ENCODE measurements at places on chromosomes 13 and 19. TPM values are rescaled to one million over a fixed set of nuclear protein-coding genes. Genes with fewer than 3 reads are reported as not detected.

DNA sequence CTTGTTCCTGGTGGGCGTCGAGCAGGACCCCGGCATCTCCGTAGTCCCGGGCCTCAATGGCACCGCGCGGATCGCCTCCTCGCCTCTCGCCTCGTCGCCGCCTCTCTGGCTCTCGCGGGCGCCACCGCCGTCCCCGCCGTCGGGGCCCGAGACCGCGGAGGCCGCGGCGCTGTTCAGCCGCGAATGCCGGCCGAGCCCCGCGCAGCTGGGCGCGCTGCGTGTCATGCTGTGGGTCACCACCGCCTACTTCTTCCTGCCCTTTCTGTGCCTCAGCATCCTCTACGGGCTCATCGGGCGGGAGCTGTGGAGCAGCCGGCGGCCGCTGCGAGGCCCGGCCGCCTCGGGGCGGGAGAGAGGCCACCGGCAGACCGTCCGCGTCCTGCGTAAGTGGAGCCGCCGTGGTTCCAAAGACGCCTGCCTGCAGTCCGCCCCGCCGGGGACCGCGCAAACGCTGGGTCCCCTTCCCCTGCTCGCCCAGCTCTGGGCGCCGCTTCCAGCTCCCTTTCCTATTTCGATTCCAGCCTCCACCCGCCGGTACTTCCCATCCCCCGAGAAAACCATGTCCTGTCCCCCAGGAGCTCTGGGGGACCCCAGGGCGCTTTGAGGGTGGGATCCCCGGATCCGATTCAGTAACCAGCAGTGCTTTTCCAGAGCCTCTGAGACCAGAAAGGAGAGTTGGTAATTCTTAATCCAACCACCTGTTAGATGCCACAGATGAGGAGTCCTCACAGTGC, 885 bp downstream of the MLNR start:
- ATAC-seq: peak; percentile 75

DNA sequence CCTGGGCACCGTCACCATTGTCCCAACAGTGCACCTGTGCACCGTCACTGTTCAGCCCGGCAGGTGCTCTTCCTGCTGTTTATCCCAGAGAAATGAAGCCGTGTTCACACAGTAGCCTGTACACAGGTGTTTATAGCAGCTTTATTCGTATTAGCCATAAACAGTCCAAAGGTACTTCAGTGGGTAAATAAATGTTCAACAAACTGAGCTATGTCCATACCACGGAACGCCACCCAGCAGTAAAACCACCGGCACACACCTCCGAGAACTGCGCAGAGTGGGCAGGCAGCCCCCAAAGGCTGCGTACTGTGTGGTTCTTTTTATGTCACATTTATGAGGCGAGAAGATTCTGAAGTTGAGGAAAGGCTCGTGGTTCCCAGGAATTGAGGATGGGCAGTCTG, 44.9 kb upstream of the DCUN1D2 start:
- ATAC-seq: no peak

DNA sequence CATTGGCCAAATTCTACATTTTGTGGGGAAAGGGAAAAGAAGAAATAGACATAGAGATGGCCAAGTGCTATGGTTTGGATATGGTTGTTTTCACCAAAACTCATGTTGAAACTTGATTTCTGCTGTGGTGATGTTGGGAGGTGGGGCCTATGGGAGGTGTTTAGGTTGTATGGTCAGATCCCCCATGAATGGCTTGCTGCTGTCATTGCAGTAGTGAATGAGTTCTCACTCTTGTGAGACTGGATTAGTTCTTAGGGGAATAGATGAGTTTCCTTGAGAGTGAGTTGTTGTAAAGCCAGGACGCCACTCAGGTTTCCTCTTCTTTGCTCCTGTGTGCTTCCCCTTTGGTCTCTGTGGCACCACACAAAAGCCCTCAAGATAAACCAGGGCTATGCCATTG, 242.6 kb upstream of the RFC3 start:
- no peak for ATAC-seq

The FAM83E gene
- total RNA-seq: 8.6 TPM

The NR2F6 gene
- 6.8 TPM for total RNA-seq

DNA sequence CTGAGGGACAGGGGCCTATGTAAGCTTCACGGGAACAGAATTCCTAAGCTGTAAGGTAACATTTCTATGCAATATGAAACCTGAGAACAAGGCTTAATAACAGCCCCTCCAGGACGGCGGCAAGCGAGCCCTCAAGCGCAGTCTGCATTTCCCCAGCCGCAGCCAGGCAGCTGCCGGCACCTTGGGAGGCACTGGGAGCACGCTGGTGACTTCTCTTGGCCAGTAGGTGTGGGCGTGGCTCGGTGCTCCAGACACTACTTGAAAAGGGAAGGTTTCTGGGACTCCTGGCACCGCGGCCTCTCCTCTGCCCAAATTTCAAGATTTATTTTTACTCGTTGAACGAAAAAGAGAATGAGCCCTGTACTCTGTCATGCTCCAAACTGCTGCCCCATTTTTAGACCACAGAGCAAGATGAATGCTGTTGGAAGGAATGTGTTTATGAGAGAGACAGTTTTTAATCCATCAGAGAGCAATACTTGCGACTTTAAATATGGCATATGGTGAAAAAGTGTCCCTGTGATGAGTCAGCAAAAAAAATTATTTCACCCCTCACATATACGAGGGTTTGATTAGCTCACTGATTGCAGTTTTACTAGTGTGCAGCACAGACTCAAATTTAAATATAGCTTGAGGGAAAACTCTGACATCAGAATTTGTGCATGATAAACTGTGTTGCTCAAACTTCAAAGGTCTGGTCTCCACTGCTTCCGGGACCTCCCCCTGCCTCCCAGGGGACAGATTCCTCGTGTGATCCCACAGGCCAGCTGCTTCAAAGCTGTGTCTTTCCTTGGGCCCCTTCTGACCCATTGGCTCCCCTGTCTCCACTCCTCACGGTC, 81.2 kb downstream of the COL4A2 start:
- ATAC-seq: no peak

DNA sequence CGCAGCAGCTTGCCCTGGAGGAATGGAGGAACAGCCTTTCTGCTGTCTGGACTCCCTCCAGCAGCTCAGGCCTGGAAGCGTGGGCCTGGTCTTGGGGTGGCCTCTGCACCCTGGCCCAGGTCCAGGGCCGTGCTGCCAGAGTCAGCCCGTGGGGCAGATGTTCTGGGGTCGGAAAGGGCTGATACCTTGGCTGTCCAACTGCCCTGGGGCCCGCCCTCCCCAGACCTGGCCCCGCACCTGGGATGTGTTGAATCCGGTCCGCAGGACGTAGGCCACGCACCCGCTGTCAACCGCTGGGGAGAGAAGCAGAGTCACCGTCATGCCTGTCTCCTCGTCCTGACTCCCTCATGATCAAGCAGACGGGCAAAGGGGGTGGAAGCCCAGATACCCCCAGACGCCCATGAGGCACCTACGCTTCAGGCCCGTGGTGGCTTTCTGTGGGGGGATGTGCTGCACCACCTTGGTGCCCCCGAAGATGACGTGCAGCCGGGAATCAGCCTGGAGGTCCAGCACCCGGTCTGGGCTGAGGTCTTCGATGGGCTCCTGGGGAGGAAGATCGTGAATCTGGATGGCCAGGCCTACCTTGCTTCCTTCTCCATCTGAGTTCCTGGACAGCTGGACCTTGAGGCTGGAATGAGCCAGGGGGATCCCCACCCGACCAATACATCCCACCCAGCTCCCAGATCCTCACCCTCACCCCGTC, 7.7 kb downstream of the ATP13A1 start:
- no peak for ATAC-seq

The ERCC1 gene
- total RNA-seq: 27.6 TPM

DNA sequence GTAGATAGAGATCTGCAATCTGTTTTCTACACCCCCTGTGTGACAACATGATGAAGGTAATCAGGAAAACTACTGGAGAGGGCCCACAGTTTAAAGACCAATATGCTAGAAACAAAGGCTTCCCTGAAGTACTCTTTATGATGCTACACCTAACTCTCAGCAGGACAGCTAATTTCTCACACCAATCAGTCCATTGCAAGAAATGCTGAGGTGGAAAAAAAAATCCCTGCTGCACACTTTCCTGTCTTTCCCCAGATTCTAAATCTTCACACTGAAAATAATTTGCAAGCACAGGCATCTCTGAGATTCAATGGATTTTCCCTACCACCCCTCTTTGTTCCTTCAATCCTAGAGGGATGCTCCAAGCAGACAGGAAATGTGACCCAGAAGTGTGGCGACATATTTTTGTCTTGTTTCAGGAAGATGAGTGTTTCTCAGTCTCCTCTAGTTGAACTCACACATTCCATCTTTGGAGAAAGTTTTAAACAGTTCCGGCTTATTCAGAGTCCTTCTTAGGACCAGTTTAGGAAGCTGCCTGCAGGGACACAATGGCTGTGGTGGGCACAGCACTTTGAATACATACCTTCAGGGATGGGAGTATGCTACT, 671.6 kb downstream of the DIAPH3 start:
- ATAC-seq: no peak

GRCh38 chr19:21677696-21678418, 89.5 kb downstream of the ZNF100 start:
- peak; percentile 56 for ATAC-seq

DNA sequence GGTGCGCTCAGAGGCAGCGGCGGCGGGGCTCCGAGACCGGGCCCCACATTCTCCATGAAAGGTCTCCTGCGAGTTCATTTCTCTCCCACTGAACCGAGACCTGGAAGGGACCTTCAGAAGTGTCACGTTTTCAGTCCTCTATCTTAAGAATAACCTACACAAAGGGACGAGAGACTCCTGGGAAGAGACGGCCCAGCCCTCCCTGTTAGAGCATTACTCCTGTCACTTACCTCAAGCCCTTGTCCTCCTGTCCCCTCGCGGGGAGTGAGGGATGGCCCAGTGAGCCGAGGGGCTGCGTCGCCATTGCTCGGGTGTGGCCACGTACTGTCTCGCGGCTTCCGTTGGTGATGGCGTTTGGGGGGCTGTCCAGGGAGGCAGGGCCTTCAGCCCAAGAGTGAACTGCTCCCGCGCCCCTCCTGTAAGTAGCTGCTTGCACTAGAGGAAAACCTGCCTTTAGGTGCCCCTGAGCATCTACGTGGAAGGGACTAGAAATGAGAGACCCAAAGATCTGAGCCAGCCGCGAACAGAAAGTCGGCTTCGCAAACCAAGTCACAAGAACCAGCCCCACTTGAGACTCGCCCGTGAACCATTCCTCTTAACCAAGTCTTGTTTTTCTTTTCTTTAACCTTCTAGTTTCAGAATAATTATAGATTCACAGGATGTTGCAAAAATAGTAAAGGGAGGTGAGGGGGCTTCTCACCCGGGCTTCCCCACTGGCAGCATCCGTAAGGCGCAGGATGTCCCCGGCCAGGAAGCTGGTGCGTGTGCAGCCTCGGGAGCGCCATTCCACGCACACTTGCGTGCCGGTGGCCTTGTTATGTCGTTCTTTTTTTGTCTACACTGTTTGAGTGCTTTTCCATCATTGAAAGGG, 21.1 kb upstream of the NDUFS7 start:
- ATAC-seq: no peak

DNA sequence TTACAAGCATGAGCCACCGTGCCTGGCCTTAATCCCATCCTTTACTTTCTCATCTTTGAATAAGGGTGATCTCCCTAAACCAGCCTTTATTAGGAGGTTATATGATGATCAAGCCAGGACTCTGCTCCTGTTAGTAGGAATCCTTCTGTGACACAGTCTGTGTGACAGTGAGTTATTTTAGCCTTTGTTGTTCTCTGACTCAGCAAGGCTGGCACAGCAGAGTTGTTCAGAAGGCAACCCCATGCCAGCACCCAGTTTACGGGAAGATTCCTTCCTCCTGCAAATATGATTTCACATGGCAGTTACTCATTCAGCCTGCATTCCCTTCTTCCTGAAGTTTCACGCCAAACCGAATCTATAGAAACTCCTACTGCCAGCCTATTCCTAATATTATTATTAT, 10.5 kb upstream of the MIER2 start:
- no peak for ATAC-seq

- ATAC-seq: peak; percentile 95
Measured at GRCh38 chr19:2552859-2553258, 76.9 kb downstream of the GADD45B start.

DNA sequence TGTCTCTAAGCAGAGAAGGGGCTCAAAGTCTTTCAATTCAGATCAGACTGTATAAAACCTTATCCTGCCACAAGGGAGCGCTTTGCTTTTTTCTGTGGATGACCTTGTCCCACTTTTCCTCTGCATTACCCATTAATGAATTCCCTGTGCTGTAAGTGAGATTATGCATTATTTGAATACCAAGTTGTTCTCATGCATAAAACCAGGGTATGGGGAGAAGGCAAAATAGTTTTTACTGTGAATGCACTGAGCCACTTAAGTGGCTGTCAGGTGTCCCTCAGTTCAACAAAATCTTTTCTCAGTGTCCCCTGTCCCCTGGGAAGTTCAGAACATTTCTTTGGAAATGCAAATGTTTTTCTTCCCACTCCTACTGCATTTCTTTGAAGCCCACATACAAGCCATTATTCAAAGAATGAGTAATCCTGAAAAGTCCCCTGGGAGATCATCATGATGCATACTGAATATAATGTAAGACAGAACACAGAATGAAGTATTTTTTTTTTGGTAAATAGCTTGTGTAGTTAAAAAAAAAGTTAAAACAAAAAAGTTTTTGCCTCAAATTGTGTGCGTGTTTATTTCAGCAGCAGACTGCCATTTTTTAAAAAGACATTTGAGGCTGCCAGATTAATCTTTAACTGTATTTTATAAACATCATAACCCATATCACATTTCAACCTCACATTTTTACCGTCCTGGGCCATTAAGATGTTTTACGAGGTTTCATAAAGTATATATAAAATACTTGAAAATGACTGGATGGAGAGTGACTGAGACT, 506.7 kb upstream of the PCDH9 start:
- no peak for ATAC-seq

The ZNF317 gene
- total RNA-seq: 37.7 TPM
